ENCODE measurements at places on chromosomes 6 and 20. TPM values are rescaled to one million over a fixed set of nuclear protein-coding genes. Genes with fewer than 3 reads are reported as not detected.

BPIFA1 gene
- not detected for total RNA-seq

TP53INP2 gene
- total RNA-seq = 36.9 TPM

ENPP4 gene
- 4.9 TPM for total RNA-seq

MLN gene
- not detected for total RNA-seq

ZSCAN26 gene
- 9.7 TPM for total RNA-seq

ZNF76 gene
- 20.8 TPM for total RNA-seq

COL9A3 gene
- total RNA-seq = 1.8 TPM

EBF4 gene
- total RNA-seq = 4.1 TPM

GRCh38 chr6:4264601-4265000 is 129.2 kb upstream of the ECI2 start:
- no peak for DNase-seq

- no peak for DNase-seq
Observed at GRCh38 chr20:1121429-1121828, 3.0 kb downstream of the PSMF1 start.

DNA sequence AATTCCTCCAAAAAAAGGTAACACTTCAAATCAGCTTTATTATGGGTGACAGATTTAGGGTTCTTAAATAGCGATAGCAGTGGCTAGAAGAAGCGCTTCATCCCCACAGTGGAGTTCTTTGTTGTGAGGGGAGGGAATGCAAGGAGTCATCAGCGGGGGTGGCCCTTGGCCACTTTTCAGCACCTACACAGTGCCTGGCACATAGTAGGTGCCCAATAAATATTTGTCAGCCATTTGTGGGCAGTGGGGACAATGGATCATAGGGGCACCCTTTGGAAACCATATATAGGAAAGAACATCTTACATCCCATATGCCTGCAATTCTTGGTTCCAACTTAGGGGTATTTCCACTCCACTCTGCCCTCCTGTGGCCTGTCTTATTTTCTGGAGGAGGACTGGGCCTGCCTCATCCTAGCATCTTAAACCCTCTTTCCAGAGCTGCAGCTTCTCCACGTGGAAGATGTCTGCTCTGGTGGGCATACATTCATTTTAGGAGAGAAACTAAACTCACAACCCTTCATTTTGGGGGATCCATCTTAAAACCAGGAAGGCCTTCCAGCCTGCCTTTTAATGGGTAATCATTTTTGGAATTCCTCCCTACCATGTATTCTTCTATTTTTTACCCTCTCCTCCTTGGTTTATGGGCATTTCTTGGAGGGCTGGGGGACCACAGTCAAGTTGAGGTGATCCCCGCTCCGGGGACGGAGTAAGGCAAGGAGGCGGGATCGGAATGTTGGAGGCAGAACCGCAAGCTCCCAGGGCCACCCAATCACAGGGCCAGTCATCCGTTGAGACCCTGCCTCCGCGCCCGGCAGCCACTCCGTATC is 2.6 kb upstream of the GPSM3 start:
- DNase-seq = no peak

DNA sequence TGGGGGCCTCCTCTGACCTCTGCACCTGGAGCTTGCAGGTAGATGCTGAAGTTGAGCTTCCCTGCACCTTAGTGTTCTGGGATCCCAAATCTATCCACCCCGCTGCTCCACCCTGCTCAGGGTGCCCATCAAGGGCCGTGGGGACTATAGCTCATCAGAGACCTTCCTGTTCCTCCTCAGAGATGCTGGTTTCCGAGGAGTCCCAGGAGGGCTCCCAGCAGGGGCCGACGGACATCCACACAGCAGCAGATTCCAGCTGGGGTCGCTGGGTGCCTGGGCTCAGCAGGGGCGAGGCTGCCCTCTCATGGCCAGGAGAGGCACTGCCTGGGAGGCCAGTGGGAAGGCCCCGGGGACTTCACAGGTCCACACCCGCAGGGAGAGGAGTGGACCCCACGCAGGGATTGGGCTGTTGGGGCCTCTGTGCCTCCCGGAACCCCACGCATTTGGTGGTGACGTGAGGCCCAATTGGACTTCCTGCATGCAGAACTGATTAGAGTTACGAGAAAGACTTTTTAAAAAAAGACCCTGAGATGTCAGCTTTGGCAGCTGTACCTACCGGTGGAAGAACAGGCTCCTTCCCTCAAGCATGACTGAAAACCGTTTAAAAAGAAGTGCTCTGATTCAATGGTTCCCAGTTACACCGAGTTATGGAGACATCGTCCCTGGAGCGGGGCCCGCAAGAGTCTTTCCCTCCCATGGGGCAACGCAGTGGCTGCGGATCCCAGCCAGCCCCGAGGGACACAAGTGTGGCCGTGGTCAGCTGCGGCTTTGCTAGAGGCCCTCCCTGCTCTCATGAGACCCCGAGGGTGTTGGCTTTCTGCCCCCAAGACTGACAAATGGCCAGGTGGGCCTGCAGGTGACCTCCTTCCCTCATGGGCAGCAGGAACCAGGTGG is 25.3 kb upstream of the SLCO4A1 start:
- DNase-seq = no peak

GRCh38 chr6:125831659-125832058 is 40.9 kb downstream of the NCOA7 start:
- DNase-seq = no peak

- no peak for DNase-seq
Observed at GRCh38 chr6:144654506-144654905, 369.4 kb downstream of the UTRN start.

- DNase-seq = no peak
Observed at GRCh38 chr6:165834613-165835259, 171.7 kb upstream of the PDE10A start.

GRCh38 chr6:117481926-117482239 is 591 bp upstream of the DCBLD1 start:
- no peak for DNase-seq

- DNase-seq = no peak
Observed at GRCh38 chr20:24937579-24937978, 11.5 kb upstream of the CST7 start.

DNA sequence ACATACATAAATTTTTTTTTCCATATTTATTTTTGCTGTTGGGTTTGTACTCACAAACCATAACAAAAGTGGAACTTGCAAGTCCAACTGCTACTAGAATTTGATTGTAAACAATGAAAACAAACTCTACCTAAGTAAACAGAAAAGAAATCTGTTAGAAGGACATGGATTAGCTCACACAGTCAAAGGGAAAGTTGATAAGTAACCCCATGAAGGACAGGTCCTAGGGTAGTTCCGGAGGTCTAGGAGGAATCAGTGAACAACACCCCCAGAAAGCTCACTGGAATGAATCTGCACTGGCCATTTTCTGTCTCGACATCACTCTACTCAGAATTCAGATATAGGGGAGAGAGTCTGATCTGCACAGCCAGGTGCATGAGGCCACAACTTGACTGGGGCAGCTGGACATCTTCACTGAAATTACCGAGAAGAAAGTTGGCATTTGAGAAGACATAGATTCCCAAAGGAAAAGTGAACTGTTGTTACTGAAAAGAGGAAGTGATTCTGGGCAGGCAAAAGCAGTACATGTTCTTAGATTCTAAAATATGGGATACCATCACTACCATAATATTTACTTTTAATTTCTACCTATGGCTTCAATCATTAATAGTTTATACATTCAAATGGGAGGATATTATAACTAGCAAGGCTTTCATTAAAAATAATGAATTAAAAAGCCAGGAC is 76.4 kb downstream of the HMGN3 start:
- DNase-seq = no peak

All from glomerular endothelial cell (primary cell).